ENCODE measurements at places on chromosomes 6 and 20. TPM values are rescaled to one million over a fixed set of nuclear protein-coding genes. Genes with fewer than 3 reads are reported as not detected.

The TEAD3 gene
- 27.0 TPM for total RNA-seq

The THBD gene
- 0.43 TPM for total RNA-seq

The DEFB114 gene
- total RNA-seq: not detected

The SLC2A10 gene
- 9.7 TPM for total RNA-seq

DNA sequence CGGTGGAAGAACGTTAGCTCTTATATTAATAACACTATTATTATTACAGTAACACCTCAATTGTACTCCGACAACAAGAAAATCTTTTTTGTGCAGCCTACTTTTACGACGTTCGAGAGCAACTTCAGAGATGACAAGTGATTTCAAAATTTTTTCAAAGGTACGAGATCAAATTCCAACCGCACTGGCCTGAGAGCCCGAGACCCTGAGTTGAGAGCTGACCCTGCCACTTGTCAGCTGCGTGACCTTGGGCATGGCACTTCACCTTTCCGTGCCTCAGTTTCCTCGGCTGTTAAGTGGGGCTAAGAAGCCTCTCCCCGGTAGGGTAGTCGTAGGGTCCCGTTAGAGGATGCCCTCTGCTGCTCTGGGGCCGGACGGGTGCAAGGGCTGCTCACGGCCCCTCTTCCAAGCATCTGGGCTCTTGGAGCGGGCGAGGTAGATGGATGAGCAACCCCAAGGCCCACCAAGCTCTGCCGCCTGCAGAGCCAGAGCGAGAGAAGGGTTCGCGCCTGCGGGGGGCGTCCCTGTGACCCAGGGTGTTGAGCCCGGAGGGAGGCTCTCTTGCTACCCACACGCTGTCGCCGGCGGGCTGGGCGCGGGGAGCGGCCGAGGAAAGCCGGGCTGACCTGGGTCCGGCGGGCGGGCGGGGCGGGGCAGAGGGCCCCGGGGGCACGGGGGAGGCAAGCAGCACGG lies 510 bp downstream of the NDRG3 start:
- no peak overlapping the region for H3K27ac ChIP-seq
- no peaks in the 10 kb centered on the region for H3K27me3 ChIP-seq
- H3K4me3 ChIP-seq: peak overlapping the region; percentile 84
- no peak for DNase-seq
- peaks cover 3% of the 10 kb centered on the region for H3K4me1 ChIP-seq

DNA sequence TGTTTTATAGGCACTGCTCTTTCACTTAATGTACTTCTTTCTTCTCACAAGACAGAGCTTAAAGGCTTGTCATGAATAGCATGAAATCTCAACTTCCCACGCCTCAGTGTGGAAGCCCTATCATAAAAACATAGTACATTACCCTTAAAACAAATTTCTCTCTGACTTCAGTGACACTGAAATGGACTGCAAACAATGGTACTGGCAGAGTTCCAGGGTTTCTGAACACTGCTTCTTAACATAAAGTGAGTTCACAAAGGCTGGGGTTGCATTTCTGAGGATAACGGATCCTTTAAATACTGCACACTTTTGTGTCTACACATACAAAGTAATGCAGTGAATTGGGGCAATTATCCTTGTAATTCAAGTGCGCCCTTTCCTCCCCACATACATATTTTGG lies 32.3 kb upstream of the PLEKHG1 start:
- H3K27ac ChIP-seq: no peak overlapping the region
- H3K4me3 ChIP-seq: no peak overlapping the region
- H3K4me1 ChIP-seq: no peaks in the 10 kb centered on the region
- no peaks in the 10 kb centered on the region for H3K36me3 ChIP-seq

- no peaks in the 10 kb centered on the region for H3K36me3 ChIP-seq
- H3K27ac ChIP-seq: no peak overlapping the region
- no peak for DNase-seq
- H3K4me3 ChIP-seq: no peak overlapping the region
- no peaks in the 10 kb centered on the region for H3K4me1 ChIP-seq
Measured at GRCh38 chr20:24373372-24373771, 96.1 kb upstream of the SYNDIG1 start.

- no peak overlapping the region for H3K27ac ChIP-seq
- no peak for DNase-seq
- no peak overlapping the region for H3K4me3 ChIP-seq
- no peaks in the 10 kb centered on the region for H3K4me1 ChIP-seq
- H3K36me3 ChIP-seq: no peaks in the 10 kb centered on the region
Measured at GRCh38 chr6:134446896-134447295, 129.0 kb upstream of the SGK1 start.

GRCh38 chr6:35273822-35274559 lies 14.5 kb downstream of the ZNF76 start:
- no peak overlapping the region for H3K4me3 ChIP-seq
- H3K27ac ChIP-seq: no peak overlapping the region
- H3K4me1 ChIP-seq: no peaks in the 10 kb centered on the region
- H3K36me3 ChIP-seq: no peaks in the 10 kb centered on the region

DNA sequence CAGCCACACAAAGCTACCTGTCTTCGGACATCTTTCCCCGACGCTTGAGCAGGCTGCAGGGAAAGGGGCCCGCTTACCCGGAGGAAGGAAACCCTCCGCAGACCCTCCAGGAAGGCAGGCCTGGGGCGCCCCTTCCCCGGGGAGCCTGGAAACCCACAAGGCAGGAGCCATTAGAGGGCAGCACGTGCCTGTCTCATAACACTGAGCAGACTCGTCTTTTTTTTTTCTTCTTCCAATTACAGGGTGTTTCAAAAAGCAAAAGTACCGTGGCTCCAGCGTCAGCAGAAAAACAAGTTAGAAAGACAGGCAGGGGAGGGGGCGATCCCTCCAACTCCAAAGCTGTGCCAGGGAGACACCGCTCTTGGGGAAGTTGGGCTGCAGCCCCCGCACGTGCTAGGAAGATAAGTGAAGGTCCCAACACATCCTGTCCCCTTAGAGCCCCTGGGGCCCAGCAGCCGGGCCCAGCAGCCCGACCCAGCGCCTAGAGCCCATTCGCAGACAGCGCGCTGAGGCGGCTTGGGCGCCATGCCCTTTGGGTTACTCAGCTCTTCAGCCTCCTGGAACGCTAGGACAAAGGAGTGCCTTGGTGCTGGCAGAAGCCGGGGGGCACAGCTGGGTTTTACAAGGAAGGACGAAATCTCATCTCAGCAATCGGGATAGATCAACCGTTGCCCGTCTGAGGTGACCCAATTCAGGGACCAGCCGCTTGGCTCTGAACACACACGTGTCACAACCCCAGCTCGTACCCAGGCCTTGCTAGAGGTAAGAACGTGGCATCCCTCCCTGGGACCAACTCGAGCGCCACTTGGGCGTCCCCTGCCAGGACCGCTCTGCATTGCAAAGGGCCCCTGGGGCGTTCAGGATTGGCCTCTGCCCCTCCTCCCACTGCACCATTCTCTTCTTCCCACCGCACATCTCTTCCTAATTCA lies 136.3 kb downstream of the LY86 start:
- no peaks in the 10 kb centered on the region for H3K36me3 ChIP-seq
- H3K4me1 ChIP-seq: peaks cover 25% of the 10 kb centered on the region
- peak overlapping the region; percentile 27 for H3K4me3 ChIP-seq
- H3K27me3 ChIP-seq: 0 out of 2 replicates have a peak, but pooled peaks cover 2% of the 10 kb centered on the region
- DNase-seq: peak; percentile 83
- H3K27ac ChIP-seq: peak overlapping the region; percentile 5

DNA sequence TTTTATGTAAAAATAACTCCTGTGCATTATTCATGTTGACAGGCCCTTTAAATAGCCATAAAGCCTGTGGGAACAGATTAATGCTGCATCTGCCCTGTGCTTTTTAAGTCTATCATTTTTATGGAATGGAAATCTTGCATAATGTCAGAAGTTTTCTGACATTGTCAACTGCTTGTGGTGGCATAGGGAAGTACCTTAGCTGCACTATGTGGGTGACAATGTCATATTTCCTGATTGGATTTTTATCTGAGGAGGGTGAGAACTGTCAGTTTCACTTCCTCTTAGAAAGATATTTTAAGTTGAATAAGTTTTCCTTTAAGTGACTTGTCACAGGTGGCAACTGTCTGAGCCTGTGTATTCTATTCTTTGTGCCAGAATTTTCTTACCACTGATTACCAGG lies 267.9 kb downstream of the PLCB1 start:
- DNase-seq: no peak
- no peaks in the 10 kb centered on the region for H3K27me3 ChIP-seq
- no peak overlapping the region for H3K4me3 ChIP-seq
- no peaks in the 10 kb centered on the region for H3K4me1 ChIP-seq
- no peak overlapping the region for H3K27ac ChIP-seq

DNA sequence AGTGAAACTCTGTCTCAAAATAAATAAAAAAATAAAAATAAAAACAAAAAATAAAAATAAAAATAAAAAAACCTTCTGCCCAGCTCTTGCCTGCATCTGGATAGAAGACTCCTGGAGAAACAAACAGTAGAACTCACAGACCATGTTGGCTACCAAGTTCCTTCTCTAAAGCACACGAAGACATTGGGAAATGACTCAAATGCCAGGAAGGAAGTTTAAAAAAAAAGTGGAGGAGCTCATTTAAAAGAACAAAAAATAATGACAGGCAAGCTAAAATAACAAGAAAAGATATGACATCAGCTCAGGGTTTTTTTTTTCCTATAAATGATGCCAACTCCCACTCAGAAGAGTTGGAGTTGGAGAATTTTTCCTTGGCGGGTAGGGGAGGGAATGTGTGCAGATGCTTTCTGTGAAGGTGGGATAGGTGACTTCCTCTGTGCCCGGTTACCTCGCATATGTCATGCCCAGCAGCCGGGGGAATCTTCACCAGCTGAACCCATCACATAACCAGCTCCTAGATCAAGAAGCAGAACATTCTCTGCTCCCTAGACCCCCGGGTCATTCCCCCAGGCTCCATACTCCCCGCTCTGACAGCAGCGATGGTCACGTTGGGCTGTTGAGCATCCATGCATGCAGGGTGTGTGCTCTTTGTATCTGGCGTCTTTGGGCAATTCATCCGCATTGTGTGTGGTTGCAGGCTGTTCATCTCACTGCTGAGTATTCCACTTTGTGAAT lies 17.3 kb upstream of the CD93 start:
- no peaks in the 10 kb centered on the region for H3K36me3 ChIP-seq
- no peak for DNase-seq
- H3K27me3 ChIP-seq: no peaks in the 10 kb centered on the region
- H3K4me3 ChIP-seq: no peak overlapping the region

DNA sequence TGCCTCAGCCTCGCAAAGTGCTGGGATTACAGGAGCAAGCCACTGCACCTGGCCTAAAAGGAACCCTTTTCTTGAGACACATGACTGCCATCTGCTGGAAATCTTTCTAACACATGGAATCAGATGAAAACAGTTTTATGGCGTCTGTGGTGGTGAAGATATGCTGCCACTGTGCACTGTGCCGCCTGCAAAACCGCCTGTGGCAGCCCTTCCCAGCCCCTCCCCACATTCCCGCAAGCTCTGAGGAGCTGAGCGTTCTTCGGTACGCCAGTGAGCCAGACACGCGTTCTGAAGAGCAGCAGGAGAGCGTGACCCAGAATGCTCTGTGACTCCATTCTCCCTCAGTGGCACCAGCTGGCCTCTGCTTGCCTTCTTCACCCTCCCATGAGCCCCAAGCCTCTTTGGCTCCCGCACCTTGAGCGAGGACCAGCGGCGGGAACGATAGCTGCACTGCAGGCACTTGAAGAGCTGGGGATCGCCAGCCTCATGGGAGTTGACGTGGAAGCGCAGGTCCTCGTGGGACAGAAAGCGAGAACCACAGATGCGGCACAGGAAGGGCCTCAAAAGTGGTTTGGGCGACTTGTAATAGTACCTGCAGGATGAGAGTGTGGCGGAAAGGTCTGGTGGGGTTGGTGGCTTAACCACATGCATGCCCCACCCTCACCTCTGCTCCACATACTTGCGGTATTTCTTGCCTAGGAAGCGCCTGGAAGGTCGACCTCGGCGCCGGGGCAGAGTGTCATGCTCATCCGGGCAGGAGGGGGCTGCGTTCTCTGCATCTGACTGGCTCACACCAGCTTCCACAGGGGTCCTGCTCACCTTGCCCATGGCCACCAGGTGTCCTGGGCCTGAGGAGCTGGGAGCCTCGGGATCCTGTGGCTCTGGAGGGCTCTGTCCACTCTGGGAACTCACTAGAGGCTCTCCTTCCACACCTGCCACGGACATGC lies 8.7 kb downstream of the ZNF335 start:
- no peak overlapping the region for H3K4me3 ChIP-seq
- H3K36me3 ChIP-seq: peaks cover 49% of the 10 kb centered on the region
- H3K27me3 ChIP-seq: no peaks in the 10 kb centered on the region
- H3K27ac ChIP-seq: no peak overlapping the region

DNA sequence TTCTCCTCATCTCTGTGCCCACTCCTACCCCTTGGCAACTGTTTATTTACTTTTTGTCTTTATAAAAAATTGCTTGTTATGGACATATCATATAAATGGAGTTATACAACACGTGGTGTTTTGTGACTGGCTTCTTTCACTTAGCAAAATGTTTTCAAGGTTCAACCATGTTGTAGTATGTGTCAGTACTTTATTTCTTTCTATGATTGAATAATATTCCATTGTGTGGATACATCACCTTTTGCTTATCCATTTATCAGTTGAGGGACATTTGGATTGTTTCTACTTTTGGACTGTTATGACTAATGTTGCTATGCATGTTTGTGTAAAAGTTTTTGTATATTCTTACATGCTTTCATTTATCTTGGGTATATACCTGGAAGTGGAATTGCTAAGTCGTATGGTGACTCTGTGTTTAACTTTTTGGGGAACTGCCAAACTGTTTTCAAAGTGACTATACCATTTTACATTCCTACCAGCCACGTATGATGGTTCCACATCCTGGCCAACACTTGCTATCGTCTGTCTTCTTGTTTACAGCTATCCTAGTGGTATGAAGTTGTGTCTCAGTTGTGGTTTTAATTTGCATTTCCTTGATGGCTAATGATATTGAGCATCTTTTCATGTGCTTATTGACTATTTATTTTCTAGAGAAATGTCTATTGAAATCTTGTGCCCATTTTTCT lies 84.4 kb downstream of the SLX4IP start:
- H3K27me3 ChIP-seq: no peaks in the 10 kb centered on the region
- no peak overlapping the region for H3K27ac ChIP-seq
- DNase-seq: no peak
- peaks cover 8% of the 10 kb centered on the region for H3K4me1 ChIP-seq
- H3K4me3 ChIP-seq: no peak overlapping the region
- no peaks in the 10 kb centered on the region for H3K36me3 ChIP-seq

GRCh38 chr20:25246182-25246999 lies 1.5 kb upstream of the PYGB start:
- H3K4me3 ChIP-seq: no peak overlapping the region
- H3K27ac ChIP-seq: no peak overlapping the region
- peaks cover 4% of the 10 kb centered on the region for H3K4me1 ChIP-seq

All from H1 (cell line).